ENCODE measurements at places on chromosomes 7 and 10. TPM values are rescaled to one million over a fixed set of nuclear protein-coding genes. Genes with fewer than 3 reads are reported as not detected.

GRCh38 chr7:91880016-91880412 is 488 bp downstream of the MTERF1 start:
- no peak for DNase-seq

- DNase-seq, result no peak
Observed at GRCh38 chr7:130135208-130136205, 65.2 kb downstream of the KLHDC10 start.

DNA sequence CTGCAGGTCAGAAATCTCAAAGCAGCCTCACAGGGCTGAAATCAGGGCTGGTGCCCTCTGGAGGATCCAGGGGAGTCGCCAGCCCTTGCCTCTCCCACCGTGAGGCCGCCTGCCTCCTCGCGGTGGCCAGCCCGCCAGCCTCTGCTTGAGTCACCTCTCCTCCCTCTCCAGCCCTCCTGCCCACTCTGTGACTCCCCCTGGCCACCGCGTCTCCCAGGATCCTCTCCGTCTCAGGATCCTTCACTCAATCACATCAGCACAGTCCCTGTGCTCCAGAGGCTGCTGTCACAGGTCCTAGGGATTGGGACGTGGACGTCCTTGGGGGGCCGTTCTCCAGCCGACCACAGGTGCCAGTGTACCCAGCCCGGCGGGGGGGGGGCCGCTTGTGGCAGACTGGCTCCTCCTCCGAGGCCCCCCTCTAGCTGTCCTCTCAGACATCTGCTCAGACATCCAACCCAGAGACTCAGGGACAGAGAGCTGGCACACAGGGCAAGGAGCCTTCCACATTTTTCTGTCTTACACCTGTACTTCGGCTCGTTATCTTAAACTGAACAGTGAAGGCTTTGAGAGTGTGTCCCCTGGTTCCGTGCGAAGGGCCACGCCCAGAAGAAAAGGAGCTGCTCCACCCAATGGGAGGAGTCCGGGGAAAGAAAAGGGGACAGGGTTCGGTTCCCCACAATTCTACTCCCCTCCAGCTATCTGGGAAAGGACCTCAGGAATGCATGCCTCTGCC is 9.4 kb upstream of the PPP2R2D start:
- no peak for DNase-seq

DNA sequence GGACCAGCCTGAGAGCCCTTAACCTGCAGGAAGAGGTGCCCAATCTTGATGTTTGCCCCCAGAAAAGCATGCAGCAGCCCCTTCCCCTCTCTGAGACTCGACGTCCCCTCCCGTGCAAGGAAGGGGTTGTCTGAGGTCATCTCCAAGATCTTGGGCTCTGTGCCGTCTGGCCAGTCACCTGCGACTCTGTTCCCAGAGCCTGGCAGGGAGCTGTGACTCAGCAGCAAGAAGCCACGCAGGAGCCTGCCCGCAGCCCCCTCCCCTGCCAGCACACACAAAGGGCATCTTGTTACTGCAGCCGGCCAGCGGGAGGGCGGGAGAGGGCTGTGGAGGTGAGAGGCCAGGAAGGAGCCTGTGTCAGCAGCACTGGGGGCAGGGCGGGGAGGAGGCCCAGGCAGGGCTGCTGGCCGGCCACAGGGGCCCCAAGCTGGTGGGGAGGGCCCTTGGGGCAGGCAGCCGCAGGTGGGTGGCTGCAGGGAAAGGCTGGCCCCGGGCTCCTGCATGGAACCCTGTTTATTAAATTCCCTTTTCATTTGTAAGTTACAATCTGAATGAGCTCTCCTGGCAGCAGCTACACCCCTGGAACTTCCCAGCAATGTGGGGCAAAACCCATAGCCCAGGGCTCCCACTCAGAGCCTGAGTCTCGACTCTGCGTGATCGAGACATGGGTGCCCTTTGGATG is 103.7 kb upstream of the ZMIZ1 start:
- no peak for DNase-seq

DNA sequence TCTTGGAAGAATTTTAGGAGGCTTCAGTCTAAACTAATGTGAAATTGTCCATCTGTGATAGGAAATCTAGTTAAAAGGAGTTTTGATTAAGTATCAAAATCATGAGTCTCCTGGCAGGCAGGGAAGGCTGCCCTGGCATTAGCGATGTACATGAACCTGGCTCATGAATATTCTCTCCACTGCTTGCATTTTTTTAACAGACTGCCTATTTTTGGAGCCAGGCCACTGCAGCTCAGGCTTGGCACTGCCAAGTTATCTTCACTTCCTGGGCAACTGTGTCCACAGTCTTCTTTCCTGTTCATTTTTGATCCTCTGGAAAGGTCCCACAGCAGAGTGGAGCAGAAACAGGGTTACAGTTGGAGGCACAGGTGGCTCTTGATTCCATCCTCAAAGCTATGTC is 7.0 kb downstream of the GPR26 start:
- DNase-seq, result no peak

The CRPPA gene
- polyA plus RNA-seq, result 0.66 TPM

Measured in keratinocyte (primary cell).